ENCODE measurements at places on chromosomes 3 and 15. TPM values are rescaled to one million over a fixed set of nuclear protein-coding genes. Genes with fewer than 3 reads are reported as not detected.

The C3orf52 gene
- 10.4 TPM for total RNA-seq

The GCNT3 gene
- total RNA-seq = not detected

The ST8SIA2 gene
- total RNA-seq = not detected

The VIPR1 gene
- 0.54 TPM for total RNA-seq

The ESYT3 gene
- 0.44 TPM for total RNA-seq

The THPO gene
- not detected for total RNA-seq

The GNAT1 gene
- not detected for total RNA-seq

The MFGE8 gene
- total RNA-seq = 254 TPM

The NR1I2 gene
- total RNA-seq = not detected

The C3orf85 gene
- not detected for total RNA-seq

The SUSD5 gene
- 3.8 TPM for total RNA-seq

The ROPN1 gene
- total RNA-seq = not detected

The SNAP23 gene
- 65.7 TPM for total RNA-seq

The TRPM1 gene
- not detected for total RNA-seq

The LRTM1 gene
- not detected for total RNA-seq

The ITIH3 gene
- total RNA-seq = not detected

The GRAMD1C gene
- 0.79 TPM for total RNA-seq

The USP3 gene
- 59.0 TPM for total RNA-seq

The CTXN2 gene
- total RNA-seq = not detected

The BUB1B gene
- total RNA-seq = 30.9 TPM

The TRPC1 gene
- 15.2 TPM for total RNA-seq

The RPP14 gene
- total RNA-seq = 19.0 TPM

The TJP1 gene
- 137 TPM for total RNA-seq

The DCBLD2 gene
- 206 TPM for total RNA-seq

The MST1 gene
- total RNA-seq = 18.2 TPM

The CIDEC gene
- total RNA-seq = not detected

The LCMT2 gene
- total RNA-seq = 9.8 TPM

The UBAP1L gene
- total RNA-seq = 3.5 TPM

The EDEM1 gene
- 157 TPM for total RNA-seq

The SCAPER gene
- total RNA-seq = 9.5 TPM

The ACTRT3 gene
- 0.93 TPM for total RNA-seq

The GATM gene
- 0.54 TPM for total RNA-seq

The MITF gene
- total RNA-seq = 16.1 TPM

The VPS8 gene
- total RNA-seq = 33.8 TPM

The CACNA2D3 gene
- total RNA-seq = 1.5 TPM

The ITIH1 gene
- not detected for total RNA-seq

The ECT2 gene
- total RNA-seq = 63.9 TPM

All from MCF 10A (cell line).